ENCODE measurements at places on chromosomes 3 and 15. TPM values are rescaled to one million over a fixed set of nuclear protein-coding genes. Genes with fewer than 3 reads are reported as not detected.

The NOX5 gene
- 0.36 TPM for total RNA-seq

The SLC25A20 gene
- 11.9 TPM for total RNA-seq

The GUCA1C gene
- total RNA-seq = not detected

The TNFAIP8L3 gene
- 11.2 TPM for total RNA-seq

The SNURF gene
- total RNA-seq = 15.3 TPM

The ZNF639 gene
- total RNA-seq = 51.8 TPM

The NCBP2 gene
- total RNA-seq = 43.9 TPM

The CCDC80 gene
- total RNA-seq = 657 TPM

The CD200R1 gene
- under 0.01 TPM for total RNA-seq

The SERPINI2 gene
- total RNA-seq = not detected

The CCR3 gene
- not detected for total RNA-seq

DNA sequence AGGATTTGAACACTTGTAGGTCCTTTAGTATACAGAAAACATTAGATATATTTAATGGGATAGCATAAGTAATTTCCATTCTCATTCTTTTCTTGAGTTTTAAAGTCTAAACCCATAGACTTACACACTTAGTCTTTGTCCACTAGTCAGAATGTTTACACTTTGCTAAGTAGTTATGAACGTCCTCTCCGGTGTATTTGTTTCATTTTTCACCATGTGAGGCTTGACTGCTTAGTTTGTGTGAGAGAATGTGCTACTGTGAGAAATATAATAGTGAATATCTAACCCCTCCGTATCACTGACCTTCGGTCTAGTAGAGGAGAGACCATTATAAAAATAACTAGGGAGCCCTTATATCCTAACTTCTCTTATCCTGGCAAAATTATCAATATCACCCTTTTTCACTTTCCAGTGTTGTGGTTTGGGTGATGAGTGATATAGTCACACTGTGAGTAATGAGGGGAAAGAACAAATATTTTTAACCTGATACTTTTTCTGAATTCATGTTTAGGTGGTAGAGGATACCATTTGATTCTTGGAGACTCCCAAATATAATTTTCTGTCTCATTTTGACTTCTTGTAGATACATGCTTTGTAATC, 122.4 kb downstream of the UBE2E2 start:
- no peaks in the 10 kb centered on the region for H3K36me3 ChIP-seq
- no peaks in the 10 kb centered on the region for H3K27me3 ChIP-seq
- H3K27ac ChIP-seq = no peak overlapping the region
- H3K4me3 ChIP-seq = no peak overlapping the region
- no peak for DNase-seq

GRCh38 chr3:49649576-49649975, 24.6 kb upstream of the APEH start:
- peaks cover under 1% of the 10 kb centered on the region for H3K27me3 ChIP-seq
- H3K36me3 ChIP-seq = no peaks in the 10 kb centered on the region
- no peaks in the 10 kb centered on the region for H3K4me1 ChIP-seq
- no peak overlapping the region for H3K4me3 ChIP-seq
- DNase-seq = peak; percentile 67

DNA sequence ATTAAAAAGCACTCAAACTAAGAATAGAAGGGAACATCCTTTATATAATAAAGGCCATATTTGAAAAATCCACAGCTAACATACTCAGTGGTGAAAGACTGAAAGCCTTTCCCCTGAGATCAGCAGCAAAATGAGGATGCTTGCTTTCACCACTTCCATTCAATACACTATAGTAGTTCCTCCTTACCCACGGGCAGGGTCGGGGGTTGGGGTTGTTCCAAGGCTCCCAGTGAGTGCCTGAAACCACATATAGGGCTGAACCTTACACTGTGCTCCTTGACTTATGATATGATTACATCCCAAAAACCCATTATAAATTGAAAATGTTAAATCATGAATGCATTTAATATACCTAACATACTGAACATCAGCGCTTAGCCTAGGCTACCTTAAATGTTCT, 37.7 kb downstream of the ALDH1L1 start:
- no peak for DNase-seq
- H3K4me1 ChIP-seq = no peaks in the 10 kb centered on the region
- no peak overlapping the region for H3K4me3 ChIP-seq
- no peak overlapping the region for H3K27ac ChIP-seq
- no peaks in the 10 kb centered on the region for H3K36me3 ChIP-seq
- peaks cover 63% of the 10 kb centered on the region for H3K27me3 ChIP-seq

DNA sequence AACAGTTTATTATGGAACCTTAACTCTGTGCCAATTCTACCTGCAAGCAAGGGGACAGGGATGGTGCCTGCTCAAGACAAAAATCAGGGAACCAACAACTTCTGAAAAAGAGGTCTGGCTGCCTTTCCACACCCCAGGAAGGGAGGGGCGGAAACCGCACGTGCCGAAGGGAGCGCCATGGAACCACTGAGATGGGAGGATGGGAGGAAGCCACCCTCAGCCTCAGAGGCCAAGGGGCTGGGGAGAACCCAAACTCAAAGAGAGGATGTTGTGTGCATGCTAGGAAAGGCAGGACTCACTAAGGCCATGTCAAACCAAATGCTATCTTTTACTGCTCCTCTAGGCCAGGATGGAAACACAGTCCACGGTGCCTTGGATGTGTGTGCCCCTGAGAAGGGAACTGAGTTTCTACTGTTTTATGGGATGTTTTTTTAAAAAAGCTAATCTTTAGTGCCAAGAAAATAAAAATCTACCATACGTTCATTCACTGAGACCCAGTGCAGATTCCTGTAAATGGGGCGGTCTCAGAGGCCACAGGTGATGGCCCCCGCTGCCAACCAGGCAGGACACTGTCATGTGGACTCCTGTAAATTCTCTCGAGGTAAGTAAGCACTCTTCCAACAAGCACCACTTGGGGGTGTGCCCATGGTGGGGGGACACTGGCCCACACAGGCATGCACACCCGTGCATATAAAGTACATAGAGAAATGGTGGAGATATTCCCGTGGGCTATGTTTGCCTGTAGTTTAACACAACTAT, 20.5 kb downstream of the SRPRB start:
- peaks cover 33% of the 10 kb centered on the region for H3K36me3 ChIP-seq
- no peak for DNase-seq
- no peak overlapping the region for H3K27ac ChIP-seq
- peaks cover 8% of the 10 kb centered on the region for H3K4me1 ChIP-seq
- H3K27me3 ChIP-seq = no peaks in the 10 kb centered on the region

DNA sequence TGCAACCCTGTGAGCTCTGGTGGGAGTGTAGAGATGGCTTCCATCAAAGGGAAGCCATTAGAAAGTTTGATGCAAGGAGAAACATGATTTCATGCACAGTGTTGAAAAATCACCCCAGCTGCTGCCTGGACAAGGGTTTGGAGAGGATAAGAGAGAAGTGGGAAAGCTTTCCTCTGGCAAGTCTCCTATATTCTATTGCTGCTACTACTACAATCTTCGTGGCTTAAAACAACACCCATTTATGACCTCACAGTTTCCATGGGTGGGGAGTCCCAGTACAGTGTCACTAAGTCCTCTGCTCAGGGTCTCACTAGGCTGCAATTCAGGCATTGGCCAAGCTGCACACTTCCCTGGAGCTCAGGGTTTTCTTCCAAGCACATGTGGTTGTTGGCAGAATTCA, 229.3 kb downstream of the TAFA4 start:
- H3K36me3 ChIP-seq = no peaks in the 10 kb centered on the region
- no peak for DNase-seq
- no peak overlapping the region for H3K4me3 ChIP-seq
- no peaks in the 10 kb centered on the region for H3K27me3 ChIP-seq

GRCh38 chr3:12054245-12054644, 50.1 kb downstream of the SYN2 start:
- H3K27me3 ChIP-seq = no peaks in the 10 kb centered on the region
- H3K36me3 ChIP-seq = no peaks in the 10 kb centered on the region
- H3K27ac ChIP-seq = no peak overlapping the region

DNA sequence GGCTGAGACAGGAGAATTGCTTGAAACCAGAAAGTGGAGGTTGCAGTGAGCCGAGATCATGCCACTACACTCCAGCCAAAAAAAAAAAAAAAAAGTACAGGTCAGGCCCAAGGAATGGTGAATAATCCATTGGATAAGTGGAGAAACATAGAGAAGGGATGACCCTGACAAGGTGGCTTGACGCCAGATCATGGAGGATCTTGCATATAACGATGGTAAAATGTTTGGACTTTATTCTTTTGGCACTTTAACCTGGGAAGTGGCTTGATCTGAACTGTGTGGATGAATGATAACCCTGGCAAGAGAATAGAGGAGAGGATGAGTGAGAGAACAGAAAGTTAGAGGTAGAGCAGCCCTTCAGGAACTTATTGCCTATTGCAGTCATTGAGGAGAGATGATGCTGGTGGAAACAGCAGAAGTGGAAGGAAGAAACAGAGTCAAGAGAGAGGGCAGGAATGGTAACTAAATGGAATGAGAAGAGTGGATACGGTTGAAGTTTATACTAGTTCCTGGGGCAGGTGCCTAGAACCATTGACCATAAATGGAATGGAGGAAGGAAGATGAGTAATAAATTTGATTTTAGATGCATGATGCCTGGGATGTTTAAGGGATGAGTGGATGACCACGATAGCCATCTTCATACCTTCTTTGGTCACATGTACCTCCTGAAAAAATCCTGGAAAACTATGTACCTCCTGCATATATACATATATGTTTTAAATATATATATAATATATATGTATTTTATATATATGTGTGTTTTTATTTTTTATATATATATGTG, 57.8 kb downstream of the BLM start:
- H3K4me3 ChIP-seq = peak overlapping the region; percentile 6
- H3K27ac ChIP-seq = no peak overlapping the region
- DNase-seq = peak; percentile 73
- H3K4me1 ChIP-seq = peaks cover 8% of the 10 kb centered on the region
- H3K27me3 ChIP-seq = no peaks in the 10 kb centered on the region

DNA sequence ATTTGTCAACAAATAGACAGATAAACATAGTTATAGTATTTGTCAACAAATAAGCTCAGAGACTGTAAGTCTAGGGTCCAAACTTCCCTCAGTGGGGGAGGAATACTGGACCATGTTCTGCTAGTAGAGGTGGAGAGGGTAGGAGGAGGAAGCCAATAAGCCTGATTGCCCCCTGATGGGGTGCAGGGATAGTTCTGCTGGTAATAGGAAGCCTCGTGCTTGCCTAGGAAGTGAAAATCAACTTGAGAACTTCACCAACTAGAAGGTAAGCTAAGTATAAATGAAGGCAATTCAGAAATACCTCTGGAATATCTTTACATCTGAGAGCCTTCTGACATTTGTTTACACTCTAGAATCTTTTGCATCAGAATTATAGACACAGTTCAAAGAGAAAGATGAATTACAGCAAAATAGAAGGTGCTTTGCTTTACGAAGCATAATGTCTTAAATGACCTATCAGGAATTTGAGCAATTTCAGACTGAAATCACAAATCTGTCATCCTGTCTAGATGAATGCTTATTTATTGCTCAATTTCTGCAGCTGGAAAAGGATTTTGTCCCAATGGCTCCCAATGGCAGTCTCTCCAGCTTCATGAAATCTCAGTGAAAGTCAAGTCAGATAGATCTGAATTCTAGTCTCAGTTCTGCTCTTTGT, 225.6 kb upstream of the TBC1D5 start:
- no peaks in the 10 kb centered on the region for H3K4me1 ChIP-seq
- H3K27ac ChIP-seq = no peak overlapping the region
- H3K4me3 ChIP-seq = no peak overlapping the region
- no peak for DNase-seq
- no peaks in the 10 kb centered on the region for H3K36me3 ChIP-seq

GRCh38 chr15:88467935-88468528, 524 bp downstream of the MRPS11 start:
- peaks cover 37% of the 10 kb centered on the region for H3K36me3 ChIP-seq
- peak overlapping the region; percentile 87 for H3K4me3 ChIP-seq
- no peak for DNase-seq

DNA sequence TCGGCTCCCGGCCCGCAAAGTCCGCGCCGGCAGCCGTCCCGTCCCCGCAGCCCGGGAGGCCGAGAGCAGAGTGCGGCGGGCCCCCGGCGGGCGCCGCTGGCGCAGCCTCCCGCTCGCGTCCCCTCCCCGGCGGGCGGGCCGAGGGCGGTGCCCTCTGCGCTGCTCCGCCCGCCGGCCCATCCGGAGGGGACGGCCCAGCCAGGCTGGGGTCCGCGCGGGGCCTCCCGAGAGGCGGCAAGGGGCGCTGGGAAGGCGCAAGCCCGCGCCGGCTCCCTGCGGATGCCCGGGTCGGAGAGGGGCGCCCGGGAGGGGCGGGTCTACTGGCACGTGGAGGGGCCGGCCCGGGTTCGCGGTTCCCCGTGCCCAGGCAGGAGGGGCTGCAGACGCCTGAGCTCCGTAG, at the start of the genes CLCN2 and POLR2H:
TSS of gene CLCN2 (minus strand) at position 74 of the 400 bp plus-strand sequence. CDS start 126 bp downstream, outside the sequence.
TSS of gene POLR2H (plus strand) at position 179 of the 400 bp plus-strand sequence. CDS start 1,783 bp downstream, outside the sequence.
- peak; percentile 94 for DNase-seq
- H3K4me1 ChIP-seq = peaks cover 19% of the 10 kb centered on the region
- peak within 1 kb of the TSS; percentile 96 for H3K27ac ChIP-seq
- peak within 1 kb of the TSS; percentile 90 for H3K4me3 ChIP-seq
- H3K36me3 ChIP-seq = peaks cover 14% of the 10 kb centered on the region

DNA sequence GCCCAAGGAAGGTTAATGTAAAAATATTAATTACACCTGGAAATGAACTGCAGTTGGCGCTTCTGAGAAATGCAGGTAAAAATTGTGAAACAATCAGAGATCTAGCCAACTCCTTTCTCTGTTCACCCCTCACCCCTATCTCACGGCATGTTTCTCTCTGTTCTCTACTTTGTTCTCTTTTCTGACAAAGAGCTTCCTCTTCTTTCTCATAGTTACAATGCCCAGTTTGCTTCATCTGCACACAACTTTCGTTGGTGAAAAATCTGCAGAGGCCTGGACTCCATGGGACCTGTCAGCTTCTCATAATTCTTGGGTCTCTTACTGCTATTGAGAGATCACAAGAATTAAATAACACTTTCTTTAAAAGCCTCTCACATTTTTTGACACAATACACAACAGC, 212.9 kb upstream of the LRRN1 start:
- no peaks in the 10 kb centered on the region for H3K27me3 ChIP-seq
- H3K4me1 ChIP-seq = no peaks in the 10 kb centered on the region
- H3K27ac ChIP-seq = no peak overlapping the region
- H3K4me3 ChIP-seq = no peak overlapping the region
- DNase-seq = no peak

- H3K27me3 ChIP-seq = peaks cover 3% of the 10 kb centered on the region
- no peaks in the 10 kb centered on the region for H3K4me1 ChIP-seq
These were observed 1.1 kb downstream of the HHATL start for GRCh38 chr3:42701371-42702065.

GRCh38 chr3:98966434-98966833, 64.9 kb upstream of the DCBLD2 start:
- no peak for DNase-seq
- H3K4me1 ChIP-seq = peaks cover 54% of the 10 kb centered on the region
- H3K27me3 ChIP-seq = no peaks in the 10 kb centered on the region
- peak overlapping the region; percentile 59 for H3K27ac ChIP-seq
